Natural killer cell (primary cell): ENCODE measurements at places on chromosomes 5 and 9. TPM values are rescaled to one million over a fixed set of nuclear protein-coding genes. Genes with fewer than 3 reads are reported as not detected.

The PFN3 gene
- total RNA-seq = not detected

The PCDHB5 gene
- total RNA-seq = not detected

The ADGRD2 gene
- not detected for total RNA-seq

The WDR31 gene
- 0.19 TPM for total RNA-seq

The OR2S2 gene
- not detected for total RNA-seq

The TRIP13 gene
- total RNA-seq = 0.57 TPM

The CKMT2 gene
- not detected for total RNA-seq

The FIBCD1 gene
- total RNA-seq = not detected

The PTPN3 gene
- total RNA-seq = not detected

The PAX5 gene
- 2.0 TPM for total RNA-seq

The LHX6 gene
- not detected for total RNA-seq

The C5orf52 gene
- total RNA-seq = not detected

The SMIM27 gene
- 17.7 TPM for total RNA-seq

The FOXI1 gene
- 0.18 TPM for total RNA-seq

The RFK gene
- total RNA-seq = 9.2 TPM

The TMEFF1 gene
- total RNA-seq = not detected

The DMRTA1 gene
- total RNA-seq = not detected

The PCDHGA2 gene
- total RNA-seq = not detected

The RORB gene
- total RNA-seq = 0.38 TPM

The PCDHGC3 gene
- 0.68 TPM for total RNA-seq

The LHFPL2 gene
- total RNA-seq = 1.00 TPM

The LEAP2 gene
- total RNA-seq = 0.70 TPM

The NR2F1-AS1 gene
- not detected for total RNA-seq

The APBA1 gene
- 0.31 TPM for total RNA-seq

The PCDHB15 gene
- total RNA-seq = not detected

The SLC6A3 gene
- not detected for total RNA-seq

The TXNDC15 gene
- 48.3 TPM for total RNA-seq

The CDH9 gene
- total RNA-seq = not detected

The SLC25A2 gene
- 0.73 TPM for total RNA-seq
